ENCODE measurements at places on chromosomes 4 and X.

- DNase-seq: no peak
Measured at GRCh38 chr4:128068918-128069317, 7.8 kb downstream of the LARP1B start.

DNA sequence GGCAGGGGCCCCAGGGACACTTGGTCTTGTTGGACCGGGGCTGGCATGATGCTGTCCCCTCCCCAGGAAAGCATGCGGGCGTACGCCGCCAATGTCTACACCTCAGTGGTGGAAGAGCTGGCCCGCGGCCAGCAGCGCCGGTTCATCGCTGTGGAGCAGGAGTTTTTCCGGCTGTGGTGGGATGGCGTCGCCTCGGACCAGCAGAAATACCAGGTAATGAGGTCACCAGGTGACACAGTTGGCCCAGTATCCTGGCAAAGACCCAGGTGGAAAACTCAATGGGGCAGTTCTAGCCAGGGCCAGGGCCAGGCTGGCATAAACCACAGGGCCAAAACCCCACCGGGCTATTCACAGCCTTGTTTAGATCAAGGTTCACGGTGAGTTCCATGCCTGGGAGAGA is 1.5 kb downstream of the MAN2B2 start:
- DNase-seq: peak; percentile 41

DNA sequence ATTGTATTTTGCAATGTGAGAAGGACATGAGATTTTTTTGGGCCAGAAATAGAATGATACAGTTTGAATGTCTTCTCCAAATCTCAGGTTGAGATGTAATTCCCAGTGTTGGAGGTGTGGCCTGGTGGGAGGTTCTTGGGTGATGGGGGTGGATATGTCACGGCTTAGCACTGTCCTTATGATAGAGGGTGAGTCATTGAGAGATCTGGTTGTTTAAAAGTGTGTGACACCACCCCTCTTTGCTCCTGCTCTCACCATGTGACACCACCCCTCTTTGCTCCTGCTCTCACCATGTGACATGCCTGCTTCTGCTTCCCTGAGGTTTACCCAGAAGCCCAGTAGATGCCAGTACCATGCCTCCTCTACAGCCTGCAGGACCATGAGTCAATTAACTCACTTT is 1226.9 kb downstream of the PCDH7 start:
- no peak for DNase-seq

DNA sequence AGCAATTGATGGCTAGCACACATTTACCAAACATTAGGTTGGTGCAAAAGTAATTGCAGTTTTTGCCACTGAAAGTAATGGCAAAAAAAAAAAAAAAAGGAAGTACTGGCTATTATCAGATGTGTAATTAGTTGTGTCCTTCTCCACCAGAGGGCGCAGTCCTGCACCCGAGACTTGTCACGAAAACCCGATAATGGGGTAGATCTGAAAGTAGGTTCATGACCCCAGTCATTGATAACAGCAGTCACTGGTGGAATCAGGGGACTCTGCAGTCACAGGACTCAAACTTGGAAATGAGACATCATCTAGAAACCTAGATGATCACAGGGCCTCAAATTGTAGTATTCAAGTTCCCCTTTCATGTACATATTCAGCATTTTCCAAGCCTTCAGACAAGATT is 13.1 kb upstream of the ACOT9 start:
- peak; percentile 17 for DNase-seq

DNA sequence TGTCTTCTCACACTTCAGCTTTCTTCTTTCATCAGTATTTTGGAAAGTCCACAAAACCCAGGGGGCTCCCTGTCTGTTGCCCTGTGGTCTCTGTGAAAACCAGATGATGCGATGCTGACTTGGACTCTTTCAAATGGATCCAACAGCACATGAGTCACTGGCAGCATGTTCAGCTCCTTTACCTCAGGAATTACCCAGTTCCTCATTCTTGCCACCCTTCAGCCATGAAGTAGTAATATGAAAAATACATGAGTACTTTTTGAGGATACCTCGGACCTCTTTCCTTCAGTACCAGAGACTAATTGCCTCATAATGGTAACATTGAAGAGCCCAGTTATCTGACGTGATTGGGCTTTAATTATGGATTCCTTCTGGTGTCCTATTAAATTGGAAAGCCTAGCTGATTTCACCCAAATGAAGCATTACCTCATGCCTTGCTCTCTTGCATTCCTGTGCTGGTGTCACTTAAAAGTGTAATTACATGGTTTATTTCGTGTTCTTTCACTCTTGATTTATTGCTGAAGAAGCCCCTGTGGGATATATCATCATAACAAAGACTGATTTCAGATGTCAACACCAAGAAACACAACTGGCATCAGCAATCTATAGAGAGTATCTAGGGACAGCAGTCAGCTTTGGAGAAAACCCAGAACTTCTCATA is 63.4 kb downstream of the NFKB1 start:
- no peak for DNase-seq

DNA sequence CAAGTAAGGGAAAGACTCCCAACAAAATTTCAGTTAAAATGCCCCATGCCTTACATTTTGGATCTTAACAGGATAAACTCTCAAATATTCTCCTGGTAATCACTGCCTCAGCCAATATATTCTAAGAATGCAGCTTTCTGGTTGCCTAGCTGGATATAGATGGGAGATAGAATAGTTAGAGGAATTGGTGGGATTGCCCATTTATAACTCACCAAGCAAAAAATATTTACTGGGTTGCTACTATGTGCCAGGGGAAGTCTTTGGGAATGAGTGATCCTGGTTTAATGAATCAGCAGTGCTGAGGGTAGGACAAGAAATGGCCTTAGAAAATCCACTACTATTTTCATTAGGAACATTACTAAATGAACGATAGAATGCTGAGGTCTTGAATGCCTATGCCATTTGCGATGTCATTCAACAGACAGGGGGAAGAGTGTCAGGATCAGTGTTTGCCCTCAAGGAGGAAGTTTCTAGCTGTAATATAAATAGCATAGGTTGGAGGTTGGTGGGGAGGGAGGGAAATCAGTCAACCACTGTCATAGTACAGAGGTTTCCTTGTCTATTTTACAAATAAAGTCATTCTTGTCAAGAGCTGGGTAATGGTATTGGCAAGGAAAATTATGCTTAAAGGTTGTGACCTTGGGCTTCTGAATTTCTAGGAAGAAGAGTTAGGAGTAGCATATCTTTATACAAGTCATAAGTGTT is 63.5 kb downstream of the ENOPH1 start:
- no peak for DNase-seq

- peak; percentile 22 for DNase-seq
Measured at GRCh38 chr4:6591313-6591712, 16.3 kb downstream of the MAN2B2 start.

DNA sequence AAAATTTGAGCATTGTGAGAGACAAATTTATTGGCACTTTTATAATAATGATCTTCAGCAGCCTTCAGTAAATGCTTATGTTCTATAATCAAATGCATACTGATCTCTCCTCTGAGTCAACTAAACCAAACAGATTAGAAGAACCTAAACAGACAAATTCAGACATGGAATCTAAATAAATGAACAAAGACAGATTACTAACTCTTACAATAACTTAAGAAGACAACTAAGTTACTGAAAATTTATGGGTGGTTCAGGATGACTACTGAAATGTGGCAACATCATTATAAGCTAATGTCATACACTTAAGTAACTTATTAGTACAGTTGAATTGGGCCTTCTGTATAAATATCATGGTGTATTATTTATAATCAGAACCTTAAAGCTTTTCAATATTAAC is 127.3 kb downstream of the NEK1 start:
- no peak for DNase-seq

GRCh38 chr4:184101711-184102110 is 116.0 kb downstream of the ENPP6 start:
- no peak for DNase-seq

Data from NCI-H1105 (cell line).